ENCODE measurements at places on chromosomes 3 and 15. TPM values are rescaled to one million over a fixed set of nuclear protein-coding genes. Genes with fewer than 3 reads are reported as not detected.

IL17RB gene
- not detected for total RNA-seq

NAALADL2 gene
- total RNA-seq = 2.4 TPM

GOLGA6A gene
- 6.9 TPM for total RNA-seq

PLSCR2 gene
- not detected for total RNA-seq

MIX23 gene
- 22.8 TPM for total RNA-seq

RYR3 gene
- not detected for total RNA-seq

CNTN3 gene
- 0.78 TPM for total RNA-seq

NR2E3 gene
- not detected for total RNA-seq

TMEM266 gene
- total RNA-seq = 0.39 TPM

Measured in epithelial cell of alveolus of lung (primary cell).